ENCODE measurements at places on chromosomes 6 and 20.

GRCh38 chr20:19653327-19653726 is 104.7 kb upstream of the RIN2 start:
- no peak for DNase-seq

GRCh38 chr6:158077676-158078075 is 90.4 kb downstream of the SERAC1 start:
- DNase-seq: no peak

DNA sequence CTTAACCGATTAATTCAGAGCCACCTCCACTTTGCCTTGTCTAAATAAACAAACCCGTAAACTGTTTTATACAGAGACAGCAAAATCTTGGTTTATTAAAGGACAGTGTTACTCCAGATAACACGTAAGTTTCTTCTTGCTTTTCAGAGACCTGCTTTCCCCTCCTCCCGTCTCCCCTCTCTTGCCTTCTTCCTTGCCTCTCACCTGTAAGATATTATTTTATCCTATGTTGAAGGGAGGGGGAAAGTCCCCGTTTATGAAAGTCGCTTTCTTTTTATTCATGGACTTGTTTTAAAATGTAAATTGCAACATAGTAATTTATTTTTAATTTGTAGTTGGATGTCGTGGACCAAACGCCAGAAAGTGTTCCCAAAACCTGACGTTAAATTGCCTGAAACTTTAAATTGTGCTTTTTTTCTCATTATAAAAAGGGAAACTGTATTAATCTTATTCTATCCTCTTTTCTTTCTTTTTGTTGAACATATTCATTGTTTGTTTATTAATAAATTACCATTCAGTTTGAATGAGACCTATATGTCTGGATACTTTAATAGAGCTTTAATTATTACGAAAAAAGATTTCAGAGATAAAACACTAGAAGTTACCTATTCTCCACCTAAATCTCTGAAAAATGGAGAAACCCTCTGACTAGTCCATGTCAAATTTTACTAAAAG is 2.7 kb downstream of the FOXC1 start:
- no peak for DNase-seq

GRCh38 chr6:161360520-161360919 is 86.7 kb upstream of the AGPAT4 start:
- no peak for DNase-seq

DNA sequence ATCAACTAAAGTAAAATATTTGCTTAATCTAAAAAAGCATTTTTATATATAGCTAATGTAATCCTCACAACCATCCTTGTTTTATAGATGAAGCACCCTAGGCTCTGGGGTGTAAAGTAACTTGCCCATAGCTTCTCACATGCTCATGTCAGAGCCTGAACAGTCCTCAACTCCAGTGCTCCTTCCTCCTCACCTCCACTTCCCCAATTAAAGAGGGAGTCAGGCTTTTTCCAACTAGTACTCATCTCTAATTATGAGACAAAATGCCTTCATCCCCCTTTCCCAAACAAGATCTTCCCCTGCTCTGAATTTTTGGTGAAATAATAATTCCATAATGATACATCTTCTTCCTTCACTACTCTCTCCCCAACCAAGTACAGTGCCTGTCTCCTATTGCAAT is 290.8 kb upstream of the PRDM1 start:
- DNase-seq: no peak

DNA sequence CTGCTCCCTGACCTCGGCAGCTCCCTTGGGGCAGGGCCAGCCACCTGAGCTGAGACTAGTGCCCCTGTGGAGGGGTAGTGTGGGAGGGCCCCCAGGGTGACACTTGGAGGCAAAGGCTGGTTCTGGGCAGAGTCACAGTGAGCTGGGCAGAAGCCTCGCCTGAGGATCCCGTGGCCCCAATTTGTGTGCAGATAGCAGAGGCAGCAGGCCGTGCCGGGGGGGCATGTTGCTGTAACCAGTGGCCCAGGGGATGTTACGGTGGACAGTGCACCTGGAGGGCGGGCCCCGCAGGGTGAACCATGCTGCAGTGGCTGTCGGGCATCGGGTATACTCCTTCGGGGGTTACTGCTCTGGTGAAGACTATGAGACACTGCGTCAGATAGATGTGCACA is 2.9 kb downstream of the KLHDC3 start:
- no peak for DNase-seq

- DNase-seq: no peak
These were observed 195.5 kb downstream of the RIMS1 start for GRCh38 chr6:72081871-72082270.

- DNase-seq: no peak
These were observed 43.2 kb downstream of the YTHDF1 start for GRCh38 chr20:63172726-63173125.

- no peak for DNase-seq
These were observed 388.8 kb downstream of the THBS2 start for GRCh38 chr6:168864541-168865460.

GRCh38 chr6:154754152-154754551 is 20.9 kb downstream of the SCAF8 start:
- no peak for DNase-seq

DNA sequence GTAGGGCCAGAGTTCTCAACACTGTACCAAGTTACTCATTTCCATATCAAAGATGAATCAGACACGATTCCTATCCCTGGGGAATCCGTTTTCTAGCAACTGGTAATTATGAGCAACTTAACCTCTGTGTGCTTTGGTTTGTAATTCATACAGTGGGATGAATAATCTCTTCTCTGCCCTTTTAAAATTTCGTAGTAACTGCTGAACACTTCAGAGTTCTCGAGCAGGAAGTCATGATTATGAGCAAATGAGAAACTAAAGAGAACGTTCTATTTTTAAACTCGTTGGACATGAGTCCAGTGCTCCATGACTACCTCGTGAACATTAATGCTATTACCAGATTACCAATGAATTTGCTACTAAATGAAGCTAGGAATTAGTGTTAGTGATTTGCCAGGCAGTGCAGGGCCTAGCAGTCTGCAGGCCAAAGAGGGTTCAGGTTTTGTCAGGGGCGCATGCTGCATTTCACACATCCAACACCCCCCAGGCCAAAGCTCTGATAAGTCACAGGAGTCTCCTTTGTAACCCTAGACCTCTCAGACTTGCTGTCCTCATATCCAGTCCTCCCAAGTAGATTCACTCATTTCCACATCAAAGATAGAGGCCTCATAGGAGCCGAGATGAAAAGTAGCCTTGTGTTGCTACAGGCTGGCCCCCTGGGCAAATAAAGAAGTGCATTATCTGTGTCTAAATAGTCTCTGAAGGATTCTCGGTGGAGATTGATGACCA is 45.8 kb upstream of the VSTM2L start:
- no peak for DNase-seq

DNA sequence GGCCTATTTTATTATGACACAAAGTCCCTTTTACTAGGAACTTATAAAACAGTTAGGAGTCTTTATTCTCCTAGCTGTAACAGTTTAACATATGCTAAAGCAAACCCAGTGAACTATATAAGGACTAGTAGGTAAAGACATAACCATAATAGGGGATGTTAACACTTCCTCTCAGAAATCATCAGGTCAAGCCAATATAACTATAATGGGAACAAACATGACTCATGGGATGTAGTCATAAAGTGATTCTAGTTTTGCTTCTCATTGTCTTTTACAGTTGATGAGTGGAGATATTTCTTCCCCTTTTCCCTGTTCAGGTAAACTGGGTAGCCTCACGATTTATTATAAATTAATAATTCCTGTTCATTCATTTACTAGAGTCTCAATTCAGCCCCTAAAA is 9.7 kb downstream of the PTCHD4 start:
- DNase-seq: no peak

DNA sequence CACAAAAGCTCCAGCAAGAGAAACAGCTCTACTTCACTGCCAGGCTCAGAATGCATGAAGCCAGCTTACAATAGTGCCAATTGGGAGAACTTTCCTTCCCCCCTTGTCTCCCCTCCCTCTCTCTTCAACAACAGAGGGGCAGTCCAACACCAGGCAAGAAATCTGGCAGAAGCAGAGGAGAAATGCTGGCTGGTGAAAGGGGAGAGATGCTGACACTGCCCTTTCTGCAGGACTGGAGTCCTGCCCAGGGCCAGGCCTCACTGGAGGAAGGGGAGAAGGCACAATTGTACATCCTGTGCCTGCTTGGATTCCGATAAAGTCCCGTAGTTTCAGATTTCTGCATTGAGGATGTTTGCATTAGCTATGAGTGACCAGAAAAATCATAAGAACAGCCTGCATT is 148.6 kb downstream of the LRRC1 start:
- no peak for DNase-seq

GRCh38 chr6:63305277-63305676 is 14.5 kb downstream of the LGSN start:
- no peak for DNase-seq

- no peak for DNase-seq
These were observed 147.0 kb upstream of the SAMD5 start for GRCh38 chr6:147361311-147361981.

- DNase-seq: no peak
These were observed 3.1 kb upstream of the WFDC5 start for GRCh38 chr20:45118028-45118427.

DNA sequence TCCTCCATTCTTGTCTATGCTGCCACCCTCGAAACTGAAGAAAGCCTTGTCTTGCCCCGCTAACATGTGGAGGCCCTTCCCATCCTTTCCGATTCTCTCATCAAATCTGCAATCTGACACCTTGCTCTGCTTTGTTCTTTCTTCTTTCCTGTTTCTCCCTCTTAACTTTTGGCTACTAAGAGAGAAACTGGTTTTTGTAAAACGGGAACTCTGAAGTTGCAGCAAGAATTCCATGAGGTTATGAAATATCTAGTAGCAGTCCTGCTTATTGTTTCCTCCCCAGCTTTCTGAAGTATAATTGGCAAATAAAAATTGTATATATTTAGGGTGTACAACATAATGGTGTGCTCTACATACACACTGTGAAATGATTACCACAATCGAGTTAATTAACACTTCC is 80.2 kb downstream of the MAP7 start:
- DNase-seq: no peak

DNA sequence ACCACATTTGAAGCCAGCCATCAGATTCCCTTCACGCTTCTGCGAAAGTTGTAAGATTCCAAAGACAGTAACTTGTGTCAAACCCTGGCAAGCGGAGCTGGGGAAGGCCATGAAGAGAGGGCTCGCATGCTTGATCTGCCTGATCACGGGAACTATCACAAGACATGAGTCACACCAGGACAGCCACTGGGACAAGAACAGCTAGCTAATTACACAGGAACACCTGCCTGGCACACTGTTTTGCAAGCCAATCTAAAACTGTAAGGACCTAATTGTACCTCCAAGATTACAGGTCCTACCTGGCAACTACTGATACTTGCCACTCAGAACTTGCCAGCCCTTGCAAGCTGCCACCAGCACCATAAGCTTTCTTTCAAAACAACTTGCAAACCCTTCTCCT is 289.3 kb downstream of the KIF16B start:
- DNase-seq: no peak

GRCh38 chr6:150835620-150836019 is 29.9 kb upstream of the MTHFD1L start:
- DNase-seq: no peak

DNA sequence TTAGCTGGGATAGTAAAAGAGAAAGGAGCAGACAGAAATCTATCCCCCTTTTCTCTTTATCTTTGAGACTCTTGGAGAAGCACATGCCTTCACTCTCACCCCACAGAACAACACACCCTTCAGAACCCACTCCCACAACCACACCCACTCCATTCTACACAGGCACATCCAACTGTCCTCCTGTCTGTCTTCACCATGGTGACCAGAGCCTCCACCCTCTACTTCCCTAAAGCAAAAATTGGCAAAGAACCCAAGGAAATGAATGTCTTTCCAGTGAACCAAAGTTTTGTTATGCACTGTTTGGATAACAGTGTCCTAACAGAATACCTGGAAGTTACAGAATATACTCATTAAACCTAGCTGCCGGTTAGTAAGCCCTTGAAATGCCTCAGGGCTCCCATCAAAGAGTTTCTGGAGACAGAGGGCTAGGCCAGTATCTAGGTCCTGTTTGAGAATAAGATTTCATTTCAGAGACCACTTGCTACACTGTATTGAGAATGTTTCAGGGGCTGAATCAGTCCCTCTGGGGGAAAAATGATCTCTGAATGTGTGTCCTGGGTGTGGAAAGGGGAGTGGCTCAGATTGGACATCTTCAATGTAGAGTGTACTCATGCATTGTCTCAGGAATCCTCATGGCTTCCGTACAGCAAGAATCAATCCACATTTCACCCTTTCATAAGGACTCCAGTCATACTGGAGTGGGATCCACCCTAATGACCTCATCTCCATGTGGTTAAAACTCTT is 101.1 kb downstream of the LY86 start:
- DNase-seq: no peak

DNA sequence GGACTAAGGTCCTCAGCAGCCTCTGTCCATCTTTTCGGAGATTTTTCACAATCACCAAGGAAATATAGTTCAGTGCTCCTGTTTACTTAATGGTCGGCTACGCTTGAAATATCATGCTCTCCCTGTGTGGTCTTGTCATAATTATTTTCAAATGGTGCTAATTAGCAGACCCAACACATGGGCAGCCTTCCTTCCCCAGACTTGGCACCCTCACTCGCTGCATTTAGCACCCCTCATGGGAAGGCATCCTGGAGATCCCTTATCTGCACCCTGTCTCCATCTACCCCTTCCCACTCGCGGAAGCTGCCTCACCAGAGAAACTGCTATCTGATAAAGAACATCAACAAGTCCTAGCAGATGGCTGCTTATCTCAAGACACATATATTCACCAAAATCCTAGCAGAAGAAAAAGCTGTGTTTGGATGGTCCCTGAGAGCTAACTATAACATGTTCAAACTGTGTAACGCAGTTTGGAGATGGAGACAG is 131.0 kb upstream of the ESR1 start:
- DNase-seq: no peak

GRCh38 chr20:44106615-44107014 is 80.4 kb downstream of the JPH2 start:
- DNase-seq: no peak

DNA sequence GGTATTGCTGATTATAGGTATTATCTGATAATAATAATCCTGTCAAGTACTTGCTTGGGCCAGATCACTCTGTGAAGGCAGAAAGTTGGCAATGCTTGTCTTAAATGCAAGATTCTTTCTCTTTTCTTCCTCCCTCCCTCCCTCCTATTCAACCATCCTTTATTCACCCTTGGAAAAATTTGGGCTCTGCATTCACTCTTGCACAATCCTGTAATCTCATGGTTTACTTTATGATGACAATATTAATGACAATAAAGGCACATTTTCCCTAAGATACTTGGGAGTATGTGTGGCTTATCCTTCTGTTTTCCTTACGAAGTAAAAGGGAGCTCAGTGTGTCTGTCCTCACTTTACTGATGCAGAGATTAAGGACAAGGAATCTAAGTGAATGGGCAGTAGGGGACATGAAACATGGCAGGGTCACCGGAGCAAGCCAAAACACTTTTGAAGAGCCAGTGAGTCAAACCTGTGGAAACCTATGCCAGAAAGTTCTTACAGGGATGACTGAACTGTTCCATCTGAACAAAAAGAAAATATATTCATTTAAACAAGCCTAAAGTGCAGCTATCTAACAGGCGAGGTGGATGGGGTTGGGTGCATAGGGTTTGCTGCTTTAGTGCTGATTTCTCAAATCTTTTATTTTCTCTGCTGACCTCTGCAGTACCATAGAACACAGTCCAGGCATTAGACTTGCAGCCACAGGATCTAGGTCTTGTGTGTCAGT is 14.6 kb upstream of the RIPOR2 start:
- DNase-seq: no peak
